ENCODE measurements at places on chromosomes 13 and 19.

- no peak for DNase-seq
Measured at GRCh38 chr19:2453431-2454025, 3.2 kb downstream of the LMNB2 start.

DNA sequence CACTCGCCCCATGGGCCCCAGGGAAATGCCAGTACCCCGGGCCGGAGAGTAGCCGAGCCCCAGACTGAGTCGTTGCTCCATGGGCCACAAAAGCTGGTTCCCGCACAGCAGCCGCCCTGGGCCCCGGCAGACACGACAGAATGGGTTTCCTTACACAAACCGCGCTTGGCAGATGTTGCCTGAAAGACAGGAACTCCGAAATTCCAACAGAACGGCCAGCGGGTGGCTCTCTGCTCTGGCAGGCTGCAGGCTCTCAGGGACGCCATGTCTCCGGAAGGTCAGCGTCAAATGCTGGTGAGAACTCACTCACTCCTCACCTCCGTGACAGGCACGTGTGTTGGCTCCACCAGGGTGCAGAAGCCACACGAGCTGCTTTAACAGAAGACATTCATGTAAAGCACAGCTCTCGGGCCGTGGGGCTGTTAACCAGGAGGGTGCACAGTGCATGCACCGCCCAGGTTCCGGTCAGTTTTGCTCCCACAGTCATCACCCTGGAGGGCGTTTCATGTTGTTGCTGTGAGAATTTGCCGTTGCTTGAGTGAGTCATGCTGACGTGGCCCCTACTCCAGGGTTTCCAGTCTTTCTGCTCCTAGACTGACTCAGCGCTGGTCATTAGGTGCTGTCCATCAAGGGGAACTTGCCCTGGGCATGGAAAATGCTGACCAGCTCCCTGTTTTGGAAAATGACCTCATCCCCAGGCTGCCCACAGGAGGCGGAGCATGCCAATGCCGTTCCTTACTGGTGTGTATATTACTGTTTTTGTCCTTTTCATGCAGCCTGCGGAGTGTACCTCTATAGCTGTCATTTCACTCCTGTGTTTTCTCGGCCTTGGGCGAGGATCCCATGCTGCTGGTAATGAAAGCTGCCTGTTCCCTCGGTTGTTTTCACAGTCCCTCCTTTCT is 44.8 kb downstream of the ANKRD10 start:
- DNase-seq, result no peak

DNA sequence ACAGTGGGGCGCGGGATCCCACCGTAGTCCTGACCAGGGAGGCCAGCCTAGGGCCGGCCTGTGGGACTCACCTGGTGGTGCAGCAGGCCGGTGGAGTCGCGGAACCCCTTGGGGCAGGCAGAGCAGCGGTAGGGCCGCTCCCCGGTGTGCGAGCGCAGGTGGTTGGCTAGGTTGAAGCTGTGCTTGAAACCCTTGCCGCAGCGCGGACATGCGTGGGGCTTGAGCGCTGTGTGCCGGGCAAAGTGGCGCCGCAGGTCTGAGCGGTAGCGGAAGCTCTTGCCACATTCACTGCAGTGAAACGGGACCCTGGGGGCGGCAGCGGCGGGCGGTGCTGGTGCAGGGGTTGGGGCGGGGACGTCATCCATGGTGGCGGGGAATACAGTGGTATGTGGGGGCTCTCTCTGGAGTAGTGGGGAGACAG is 1.8 kb downstream of the FIZ1 start:
- DNase-seq, result no peak

GRCh38 chr19:39497996-39498797 is 550 bp upstream of the DLL3 start:
- peak; percentile 92 for DNase-seq

- DNase-seq, result no peak
Measured at GRCh38 chr19:14530005-14530348, 583 bp downstream of the TECR start.
